ENCODE measurements at places on chromosomes 7 and 10.

DNA sequence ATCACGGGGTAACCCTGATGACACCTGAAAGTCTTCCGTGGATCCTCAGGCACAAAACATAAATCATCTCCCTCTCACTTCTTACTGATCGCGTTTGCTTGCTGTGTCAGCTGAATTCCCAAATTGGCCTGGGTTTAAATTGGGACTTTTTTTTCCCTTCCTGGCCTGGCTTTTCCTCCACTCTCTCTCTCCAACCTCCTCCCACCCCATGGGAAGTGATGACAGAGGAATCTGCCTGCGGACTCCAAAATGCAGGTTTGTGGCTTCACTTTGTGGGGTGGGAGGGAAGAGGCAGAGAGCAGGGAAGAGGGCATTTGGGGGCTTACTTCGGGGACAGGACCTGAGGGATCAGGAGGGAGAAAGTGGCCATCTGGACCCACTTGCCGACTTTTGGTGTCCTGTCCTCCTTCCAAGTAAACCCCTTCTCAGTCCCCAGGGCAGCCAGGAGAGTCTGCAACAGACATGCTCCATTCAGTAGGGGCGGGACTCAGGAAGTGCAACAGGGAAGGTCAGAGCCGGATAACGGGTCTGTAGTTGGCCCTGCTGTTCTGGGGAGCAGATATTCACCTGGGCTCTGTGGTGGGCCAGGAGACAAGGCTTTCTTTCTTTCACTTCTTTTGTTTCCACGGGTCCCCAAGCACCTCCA, 172.7 kb downstream of the PLXNA4 start:
- DNase-seq = no peak

- peak; percentile 30 for DNase-seq
Observed at GRCh38 chr10:70815504-70816219, at the start of gene SGPL1. SGPL1 (plus strand) TSS chr10:70815948; CDS start chr10:70816854, 906 bp downstream.

DNA sequence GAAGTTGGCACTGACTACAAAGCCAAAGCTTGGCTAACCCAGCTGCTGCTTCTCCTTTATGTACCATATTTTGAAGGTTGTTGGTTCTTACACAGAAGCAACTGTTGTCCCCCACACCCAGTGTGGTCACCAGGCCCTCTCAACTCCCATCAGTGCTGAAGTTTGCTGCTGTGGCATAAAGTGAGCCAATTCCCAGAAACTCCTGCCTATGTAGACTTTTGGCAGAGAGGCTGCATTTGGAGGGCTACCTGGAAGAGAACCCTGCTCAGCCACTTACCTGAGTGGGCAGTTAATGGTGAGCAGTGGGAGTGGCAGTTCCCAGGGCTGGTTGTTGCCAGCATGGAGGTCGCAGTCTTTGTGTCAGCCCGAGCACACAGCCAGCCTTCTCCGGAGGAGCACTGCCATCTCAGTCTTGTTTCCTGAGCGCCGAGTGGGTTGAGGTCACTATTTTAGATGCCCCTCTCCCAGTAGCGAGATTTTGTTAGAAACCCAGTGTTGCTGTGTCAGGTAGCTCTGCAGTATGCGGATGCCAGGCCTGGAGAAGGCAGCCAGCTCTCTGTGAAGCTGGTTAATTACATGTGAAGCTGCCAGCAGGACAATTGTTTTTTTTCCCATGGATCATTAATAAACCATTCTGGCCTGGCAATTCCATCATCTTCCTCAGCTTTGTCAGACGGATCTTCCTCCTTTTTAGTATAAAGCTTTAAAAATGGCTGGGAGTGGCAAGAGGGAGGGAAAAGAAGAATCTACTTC, 24.5 kb downstream of the LRRC4 start:
- DNase-seq = no peak

DNA sequence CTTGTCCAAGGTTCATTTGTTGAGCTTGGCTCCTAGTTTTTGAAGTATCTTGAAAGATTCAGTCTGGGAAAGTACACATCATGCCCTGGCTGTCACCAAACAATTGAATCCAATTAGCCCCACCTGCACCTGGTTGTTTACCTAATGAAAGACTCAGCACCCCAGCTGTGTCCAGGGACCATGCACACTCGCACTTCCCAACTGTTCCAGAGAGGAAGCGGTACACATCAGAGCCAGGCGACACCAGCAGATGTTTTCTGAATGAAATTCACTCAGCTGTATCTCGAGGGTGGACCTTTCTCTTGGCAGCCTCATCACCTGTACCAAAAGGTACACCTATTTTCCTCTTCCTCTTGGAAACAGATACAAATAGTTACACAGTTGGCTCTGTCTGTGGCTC, 216.4 kb upstream of the LRGUK start:
- no peak for DNase-seq

GRCh38 chr7:44395067-44395466, 69.7 kb upstream of the CAMK2B start:
- no peak for DNase-seq

GRCh38 chr10:27188259-27188658, 33.1 kb downstream of the MASTL start:
- no peak for DNase-seq

DNA sequence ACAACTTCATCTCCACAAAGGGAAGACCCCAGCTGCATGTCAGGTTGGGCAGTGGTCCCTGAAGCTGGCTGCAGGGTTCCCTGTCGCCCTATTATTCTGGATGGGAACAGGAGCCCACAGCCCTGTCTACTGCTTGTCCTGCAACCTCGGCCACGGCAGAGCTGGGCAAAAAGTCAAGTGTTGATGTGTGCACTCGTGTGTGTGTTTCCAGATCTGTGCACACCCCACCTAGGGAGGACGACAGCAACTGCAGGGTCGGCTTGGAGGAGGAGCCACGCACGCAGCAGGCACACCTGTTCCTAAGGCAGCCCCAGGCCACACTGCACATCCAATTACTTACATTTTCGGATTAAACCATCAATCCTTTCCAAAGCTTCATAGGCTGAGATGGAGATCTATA, 23.6 kb downstream of the PITRM1 start:
- DNase-seq = no peak

GRCh38 chr10:67433276-67433675, 262.7 kb downstream of the CTNNA3 start:
- no peak for DNase-seq

GRCh38 chr7:128865303-128865702, 2.6 kb downstream of the ATP6V1F start:
- DNase-seq = no peak

- DNase-seq = no peak
Observed at GRCh38 chr10:21084700-21085099, 187.6 kb upstream of the NEBL start.

DNA sequence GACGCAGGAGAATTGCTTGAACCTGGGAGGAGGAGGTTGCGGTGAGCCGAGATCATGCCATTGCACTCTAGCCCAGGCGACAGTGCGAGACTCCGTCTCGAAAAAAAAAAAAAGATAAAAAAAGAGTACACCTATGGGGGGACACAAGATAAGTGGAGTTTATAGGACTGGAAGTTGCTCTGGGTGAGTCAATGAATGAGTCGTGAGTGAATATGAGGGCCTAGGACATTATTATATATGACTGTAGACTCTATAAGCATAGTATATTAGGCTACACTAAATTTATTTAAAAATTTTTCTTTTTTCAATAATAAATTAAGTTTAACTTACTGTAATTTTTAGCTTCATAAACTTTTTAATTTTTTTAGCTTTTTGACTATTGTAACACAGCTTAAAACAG, 19.4 kb upstream of the SGCE start:
- no peak for DNase-seq

DNA sequence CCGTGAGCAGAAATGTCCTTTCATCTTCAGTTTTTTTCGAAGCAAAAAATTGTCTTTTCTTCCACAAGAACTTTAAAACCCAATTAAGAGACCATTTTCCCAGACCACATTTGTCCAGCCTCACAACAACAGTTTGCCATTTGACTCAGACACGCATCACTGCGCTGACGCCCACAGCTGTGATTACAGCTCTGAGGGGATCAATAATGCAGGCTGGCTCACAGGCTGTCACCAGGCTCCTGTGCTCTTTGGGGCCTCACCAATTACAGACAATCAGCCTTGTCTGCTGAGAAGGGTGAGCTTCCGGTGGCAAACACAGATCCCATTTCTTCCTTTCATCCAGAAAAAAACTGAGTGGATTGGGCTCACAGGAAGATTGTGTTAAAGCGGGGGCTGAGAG, 33.3 kb downstream of the DDC start:
- DNase-seq = no peak

- no peak for DNase-seq
Observed at GRCh38 chr7:135514856-135515255, 5.0 kb upstream of the CNOT4 start.

- peak; percentile 60 for DNase-seq
Observed at GRCh38 chr10:99775850-99776249, 6.6 kb upstream of the ABCC2 start.

DNA sequence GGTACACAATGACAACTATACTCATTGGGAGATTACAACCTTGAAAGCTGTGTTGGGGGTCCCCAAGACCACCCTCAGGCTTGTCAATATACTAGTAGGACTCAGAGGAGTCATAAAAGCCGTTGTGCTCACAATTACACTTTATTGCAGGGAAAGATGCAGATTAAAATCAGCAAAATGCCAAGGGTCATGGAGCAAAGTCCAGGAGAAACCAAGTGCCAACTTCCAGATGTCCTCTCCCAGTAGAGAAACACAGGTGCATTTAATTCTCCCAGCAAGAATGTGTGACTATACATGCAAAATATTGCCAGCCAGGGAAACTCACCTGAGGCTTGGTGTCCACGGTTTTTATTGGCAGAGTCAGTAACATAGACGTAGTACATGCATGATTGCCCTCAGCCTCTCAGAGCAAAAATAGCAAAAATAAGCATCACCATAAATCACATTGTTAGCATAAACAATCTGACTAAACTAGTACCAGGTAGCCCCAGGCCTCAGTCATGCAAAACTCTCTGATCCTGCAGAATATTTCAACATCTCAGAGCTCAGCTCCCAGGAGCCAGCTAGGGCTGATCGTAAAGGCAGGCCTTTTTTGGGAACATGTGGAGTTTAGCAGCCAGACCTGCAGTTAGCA, 50.7 kb downstream of the VIM start:
- DNase-seq = no peak

DNA sequence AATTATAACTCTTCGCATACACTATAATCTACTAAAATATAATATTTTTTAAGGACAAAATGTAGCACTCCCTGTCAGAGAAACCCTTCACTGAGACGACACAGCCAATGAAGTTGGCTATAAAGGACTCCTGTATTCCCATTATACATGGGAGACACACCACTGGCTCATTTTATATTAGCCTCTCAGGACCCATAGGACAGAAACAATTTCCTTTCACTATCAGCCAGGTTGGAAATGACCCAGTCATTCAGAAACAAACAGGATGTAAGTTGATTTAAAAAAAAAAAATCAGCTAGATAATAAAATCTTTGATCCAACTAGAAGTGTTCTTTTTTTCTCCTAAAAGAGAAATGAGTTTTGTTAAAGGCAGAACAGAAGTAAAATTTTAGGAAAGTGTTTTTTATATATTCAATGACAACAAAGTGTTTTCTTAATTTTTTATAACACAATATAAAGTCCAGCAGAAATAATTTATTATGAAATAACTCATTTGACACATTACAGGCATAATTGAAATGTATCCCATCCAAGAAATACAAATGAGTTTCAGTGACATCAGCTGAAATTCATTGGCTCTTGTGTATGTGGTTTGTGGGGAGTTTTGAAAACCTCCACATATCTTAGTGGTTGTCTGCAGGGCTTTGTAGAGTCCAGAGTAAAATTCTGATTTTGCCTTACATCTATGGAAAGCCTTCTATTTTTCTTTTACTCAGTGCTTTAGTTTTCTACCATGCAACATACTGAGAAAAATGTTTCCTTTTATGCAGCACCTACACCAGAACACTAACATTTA, 64.1 kb downstream of the CTTNBP2 start:
- DNase-seq = no peak

GRCh38 chr7:81366546-81366945, 403.3 kb downstream of the HGF start:
- DNase-seq = no peak

DNA sequence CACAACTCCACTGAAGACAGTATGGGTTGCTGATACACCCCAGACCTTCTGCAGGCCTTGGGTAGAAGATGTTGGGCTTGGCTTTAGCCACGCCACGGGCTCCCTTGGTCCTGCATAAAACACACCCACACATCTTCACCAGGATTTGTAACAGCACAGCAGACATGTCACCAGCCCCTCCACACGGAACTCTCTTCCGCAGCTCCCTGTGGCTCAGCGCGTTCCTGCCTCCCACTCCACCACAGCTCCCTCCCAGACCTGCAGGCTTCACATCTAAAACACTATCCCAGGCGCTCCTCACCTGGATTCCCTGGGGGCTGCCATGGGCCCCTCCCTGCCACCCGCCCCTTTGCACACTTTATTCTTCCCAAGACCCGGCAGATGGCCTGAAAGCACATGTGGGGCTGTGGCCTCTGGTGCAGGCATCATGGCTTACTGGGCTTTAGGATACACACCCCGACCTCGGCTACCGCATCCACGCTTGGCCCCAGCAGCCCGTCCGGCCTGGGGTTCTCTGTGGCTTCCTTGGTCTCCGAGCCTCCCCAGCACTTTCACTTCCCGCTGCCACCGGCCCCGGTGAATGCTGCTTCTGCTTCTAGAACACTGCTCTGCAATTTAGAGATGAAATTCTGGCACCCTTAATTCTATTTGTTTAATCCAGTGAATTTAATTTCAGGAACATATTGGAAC, 432.9 kb downstream of the DNAJB6 start:
- no peak for DNase-seq

DNA sequence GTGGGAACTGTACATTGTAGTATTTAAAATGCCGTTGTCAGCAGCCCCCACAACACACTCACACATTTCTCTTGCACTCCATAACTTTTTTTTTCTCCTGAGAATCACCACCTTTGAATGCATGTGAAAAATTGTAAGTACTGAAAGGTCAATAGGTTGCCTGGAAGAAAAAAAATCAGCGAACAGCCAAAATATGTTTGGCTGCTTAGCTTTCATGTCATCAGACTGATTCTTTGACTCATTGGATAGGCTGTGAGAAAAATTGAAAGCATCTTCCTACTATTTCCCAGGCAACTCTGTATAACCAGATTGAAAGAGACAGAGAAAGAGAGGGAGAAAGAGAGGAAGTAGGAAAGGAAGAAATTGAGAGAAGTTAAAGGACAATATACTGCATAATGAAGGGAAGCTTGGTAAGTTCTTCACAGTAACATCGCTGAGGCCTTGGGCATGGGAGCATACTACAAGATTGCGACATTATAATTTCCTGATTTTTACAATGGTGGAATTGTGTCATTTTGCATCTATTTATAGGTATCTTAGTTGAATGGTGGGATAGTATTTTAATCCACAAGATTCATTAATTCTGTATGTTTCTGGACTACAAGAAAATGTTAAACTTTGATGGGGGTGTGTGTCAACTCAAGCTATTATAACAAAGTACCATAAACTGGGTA, 249.3 kb upstream of the KCND2 start:
- peak; percentile 37 for DNase-seq

- no peak for DNase-seq
Observed at GRCh38 chr7:116150588-116150987, 59.8 kb upstream of the TES start.

- no peak for DNase-seq
Observed at GRCh38 chr10:19728376-19728775, 87.9 kb upstream of the PLXDC2 start.

DNA sequence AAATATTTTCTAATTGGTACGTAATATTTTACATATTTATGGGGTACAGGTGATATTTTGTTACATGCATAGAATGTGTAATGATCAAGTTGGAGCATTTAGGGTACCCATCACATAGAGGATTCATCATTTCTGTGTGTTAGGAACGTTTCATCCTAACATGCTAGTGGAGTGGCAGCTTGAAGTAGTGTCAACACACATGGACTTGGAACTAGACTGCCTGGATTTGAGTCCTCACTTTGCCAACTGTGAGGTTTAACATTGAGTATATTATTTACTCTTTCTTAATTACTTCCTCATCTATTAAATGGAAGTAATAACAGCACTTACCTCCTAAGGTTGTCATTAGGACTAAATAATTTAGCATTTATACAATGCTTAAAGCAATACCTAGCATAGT, 241.9 kb downstream of the PLXDC2 start:
- no peak for DNase-seq

Measured in AG04450 (cell line).